ENCODE measurements at places on chromosomes 7 and 10.

DNA sequence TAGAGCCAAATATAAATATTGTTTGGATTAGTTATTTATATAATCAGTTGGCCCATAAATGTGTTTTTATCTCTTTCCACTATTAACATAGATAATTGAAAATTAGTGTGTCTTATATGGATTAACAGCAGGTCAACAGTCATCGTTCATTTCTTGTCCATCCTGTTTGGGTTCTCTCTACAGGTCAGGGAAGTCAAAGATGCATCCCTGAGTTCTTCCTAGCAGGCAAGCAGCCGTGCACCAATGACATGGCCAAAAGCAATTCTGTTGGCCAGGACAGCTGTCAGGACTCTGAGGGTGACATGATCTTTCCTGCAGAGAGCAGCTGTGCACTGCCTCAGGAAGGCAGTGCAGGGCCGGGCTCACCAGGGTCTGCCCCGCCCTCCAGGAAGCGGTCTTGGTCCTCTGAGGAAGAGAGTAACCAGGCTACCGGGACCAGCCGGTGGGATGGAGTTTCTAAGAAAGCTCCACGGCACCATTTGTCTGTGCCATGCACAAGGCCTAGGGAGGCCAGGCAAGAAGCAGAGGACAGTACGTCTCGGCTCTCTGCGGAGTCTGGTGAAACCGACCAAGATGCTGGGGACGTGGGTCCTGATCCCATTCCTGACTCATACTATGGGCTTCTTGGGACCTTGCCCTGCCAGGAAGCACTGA, 15.9 kb downstream of the FBH1 start:
- no peak for DNase-seq

- DNase-seq = no peak
Observed at GRCh38 chr10:96410296-96410695, 51.5 kb upstream of the OPALIN start.

DNA sequence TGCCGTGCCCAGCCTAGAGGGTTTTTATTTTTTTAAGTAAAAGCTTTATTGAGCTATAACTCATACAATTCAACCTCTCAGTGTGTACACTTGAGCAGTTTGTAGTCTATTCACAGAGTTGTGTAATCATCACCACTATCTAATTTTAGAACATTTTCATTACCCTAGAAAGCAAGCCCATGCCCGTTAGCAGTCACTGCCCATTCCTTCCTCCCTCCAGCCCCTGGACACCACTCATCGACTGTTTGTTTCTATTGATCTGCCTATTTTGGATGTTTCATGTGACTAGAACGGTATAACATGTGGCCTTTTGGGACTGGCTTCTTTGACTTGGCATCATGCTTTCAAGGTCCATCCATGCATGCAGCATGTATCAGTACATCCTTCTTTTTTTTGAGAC, 25.7 kb upstream of the SEC61A2 start:
- no peak for DNase-seq

- DNase-seq = no peak
Observed at GRCh38 chr7:72310301-72310700, 101.8 kb downstream of the CALN1 start.

- no peak for DNase-seq
Observed at GRCh38 chr10:78336402-78336791, 302.7 kb downstream of the RPS24 start.

DNA sequence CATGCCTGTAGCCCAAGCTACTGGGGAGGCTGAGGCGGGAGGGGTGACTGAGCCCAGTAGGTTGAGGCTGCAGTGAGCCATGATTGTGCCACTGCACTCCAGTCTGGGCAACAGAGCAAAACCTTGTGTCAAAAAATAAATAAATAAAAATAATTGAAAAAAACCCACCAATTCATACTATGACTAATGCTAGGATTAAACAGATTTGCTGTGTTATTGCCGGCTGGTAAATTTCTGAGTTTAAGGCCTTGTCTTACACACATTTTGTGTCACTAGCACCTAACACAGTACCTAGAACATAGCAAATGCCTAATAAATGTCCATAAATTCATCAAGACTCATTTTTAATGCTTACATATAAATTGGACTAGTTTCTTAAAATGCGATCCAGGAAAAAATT, 8.7 kb downstream of the ESYT2 start:
- no peak for DNase-seq

- no peak for DNase-seq
Observed at GRCh38 chr7:43038254-43038653, 74.2 kb upstream of the HECW1 start.

All from activated CD4-positive, alpha-beta memory T cell treated with anti-CD3 and anti-CD28 coated beads for 36 hours (primary cell).